ENCODE measurements at places on chromosomes 13 and 19.

- DNase-seq, result no peak
Measured at GRCh38 chr13:27228131-27228530, 23.2 kb upstream of the RPL21 start.

DNA sequence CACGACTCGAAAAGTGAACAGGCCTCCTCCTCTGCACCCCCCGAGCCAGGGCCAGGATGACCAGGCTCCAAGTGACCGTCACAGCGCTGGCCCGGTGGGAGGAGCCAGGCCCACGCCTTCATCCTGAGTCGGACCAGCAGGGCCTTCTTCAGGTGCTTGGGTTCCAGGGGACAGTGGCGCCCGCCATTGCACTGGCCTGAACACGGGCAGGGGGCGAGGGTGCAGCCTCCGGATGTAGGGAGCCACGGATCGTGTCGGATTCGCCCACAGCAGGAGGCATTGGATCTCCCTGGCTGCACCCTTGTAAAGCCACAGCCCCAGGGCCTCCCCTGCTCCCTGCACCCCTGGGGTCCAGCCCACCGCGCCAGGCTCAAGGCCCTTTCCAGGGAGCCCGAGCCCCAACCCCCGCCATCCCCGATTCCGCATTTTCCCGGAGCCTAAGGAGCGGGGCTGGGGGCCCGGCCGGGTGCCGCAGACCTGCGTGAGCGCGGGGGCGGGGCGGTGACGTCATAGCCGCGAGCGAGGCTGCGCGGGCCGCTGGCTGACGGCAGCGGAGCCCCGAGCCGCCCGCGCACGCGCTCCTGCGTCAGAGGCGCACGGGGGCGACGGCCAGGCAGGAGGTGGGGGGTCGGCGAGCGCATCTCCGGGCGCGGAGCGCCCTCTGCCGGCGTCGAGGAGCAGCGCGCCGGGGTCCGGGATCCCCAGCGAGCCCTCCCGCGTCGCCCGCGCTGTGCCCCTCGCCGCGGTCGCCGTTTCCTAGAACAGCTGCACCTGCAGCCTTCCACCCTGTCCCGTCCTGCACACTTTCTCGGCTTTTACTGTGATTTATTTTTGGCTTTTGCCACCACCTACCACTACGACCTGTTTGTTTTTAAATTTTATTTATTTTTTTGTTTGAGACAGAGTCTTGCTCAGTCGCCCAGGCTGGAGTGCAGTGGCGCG lies 1.5 kb upstream of the ATP5F1D start:
- no peak for DNase-seq

GRCh38 chr19:18265582-18265981 lies 8.7 kb downstream of the IQCN start:
- DNase-seq, result no peak

GRCh38 chr19:20840371-20840770 lies 64.3 kb downstream of the ZNF66 start:
- DNase-seq, result no peak

DNA sequence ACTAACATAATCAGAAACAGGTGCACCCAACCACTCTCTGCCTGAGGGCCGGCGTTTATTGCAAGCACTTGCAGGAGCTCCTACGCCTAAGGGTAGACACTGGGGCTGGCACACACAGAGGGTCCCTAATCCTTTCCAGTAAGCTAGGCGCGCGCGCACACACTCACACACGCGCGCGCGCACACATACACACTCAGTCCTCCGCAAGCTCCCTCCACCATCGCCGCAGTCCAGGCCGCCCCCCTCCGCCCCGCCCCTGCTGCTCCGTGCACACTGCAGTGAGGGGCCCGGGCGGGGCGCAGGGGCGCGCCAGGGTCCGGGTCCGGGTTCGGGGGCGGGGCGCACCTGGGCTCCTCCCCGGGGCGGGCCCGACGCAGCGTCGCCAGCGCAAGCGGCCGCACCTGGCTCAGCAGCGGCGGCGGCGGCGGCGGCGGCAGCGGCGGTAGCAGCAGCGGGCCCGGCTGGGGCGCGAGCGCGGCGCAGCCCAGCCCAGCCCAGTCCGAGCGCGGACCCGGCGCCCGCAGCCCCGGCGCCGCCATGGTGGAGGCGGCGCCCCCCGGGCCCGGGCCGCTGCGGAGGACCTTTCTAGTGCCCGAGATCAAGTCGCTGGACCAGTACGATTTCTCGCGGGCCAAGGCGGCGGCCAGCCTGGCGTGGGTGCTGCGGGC lies at the start of gene CAMSAP3:
Gene CAMSAP3, plus strand, starts transcription at position 398 of the 668 bp plus-strand sequence. Its CDS starts 140 bp downstream, at position 538.
- peak; percentile 25 for DNase-seq

GRCh38 chr19:7902796-7903243 lies 857 bp upstream of the MAP2K7 start:
- no peak for DNase-seq

DNA sequence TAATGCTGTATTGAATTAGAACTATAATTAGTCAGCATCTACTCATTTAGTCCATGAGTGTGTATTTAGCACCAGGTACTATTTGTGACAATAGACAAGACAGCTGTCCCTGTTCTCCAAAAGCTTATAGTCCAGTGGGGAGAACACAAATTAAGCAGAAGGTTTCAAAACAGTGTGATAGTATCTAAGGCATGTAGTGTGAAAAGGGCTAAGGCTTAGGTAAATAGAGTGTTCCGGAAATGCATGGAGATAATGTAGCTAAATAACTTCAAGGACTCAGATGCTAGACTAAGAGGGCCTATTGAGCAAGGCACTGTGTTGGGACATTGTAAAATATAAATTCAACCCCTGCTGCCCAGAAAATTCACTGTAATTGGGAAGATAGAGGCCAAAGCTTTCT lies 144.1 kb upstream of the MIR17HG start:
- no peak for DNase-seq

- no peak for DNase-seq
Measured at GRCh38 chr13:80656512-80656904, 315.6 kb upstream of the SPRY2 start.

DNA sequence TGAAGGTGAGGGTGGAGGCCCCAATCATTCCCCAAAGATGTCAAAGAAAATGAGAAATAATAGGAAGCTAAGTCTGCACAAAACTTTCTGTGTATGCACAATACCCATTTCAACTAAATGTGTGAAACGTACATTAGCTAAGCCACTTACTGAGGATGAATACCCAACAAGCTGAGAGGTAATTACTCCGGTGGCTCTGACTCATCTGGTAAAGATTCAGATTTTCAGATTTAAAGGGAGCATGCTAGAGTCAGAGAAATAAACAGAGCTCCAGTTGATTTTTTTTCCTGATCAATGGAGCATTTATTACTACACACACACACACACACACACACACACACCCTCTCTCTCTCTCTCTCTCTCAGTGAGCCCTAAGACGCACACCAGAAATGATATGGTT lies 194.8 kb upstream of the ARGLU1 start:
- no peak for DNase-seq

GRCh38 chr19:2058570-2059421 lies 7.8 kb upstream of the MKNK2 start:
- no peak for DNase-seq

DNA sequence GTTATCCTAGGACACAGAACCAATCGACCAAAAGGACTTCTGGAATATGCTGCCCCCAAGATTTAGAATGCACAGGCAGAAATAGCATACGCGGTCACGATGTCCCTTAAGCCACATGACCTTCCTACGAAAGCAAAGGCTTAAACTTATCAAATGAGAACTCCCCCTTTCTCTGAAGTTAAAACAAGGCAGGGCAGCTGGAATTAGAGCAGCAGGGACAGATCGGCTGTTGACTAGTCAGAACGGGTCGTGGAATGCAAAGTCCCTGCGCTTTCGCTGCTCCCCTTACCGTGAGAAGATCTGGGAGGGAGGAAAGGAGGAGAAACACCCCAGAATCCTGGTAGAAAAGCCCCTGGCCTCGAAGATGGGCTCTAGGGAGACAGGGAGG lies 799 bp upstream of the USPL1 start:
- no peak for DNase-seq

GRCh38 chr19:36973021-36973843 lies 57.1 kb downstream of the ZNF568 start:
- no peak for DNase-seq

- DNase-seq, result no peak
Measured at GRCh38 chr13:46062185-46062584, 9.6 kb upstream of the ZC3H13 start.

DNA sequence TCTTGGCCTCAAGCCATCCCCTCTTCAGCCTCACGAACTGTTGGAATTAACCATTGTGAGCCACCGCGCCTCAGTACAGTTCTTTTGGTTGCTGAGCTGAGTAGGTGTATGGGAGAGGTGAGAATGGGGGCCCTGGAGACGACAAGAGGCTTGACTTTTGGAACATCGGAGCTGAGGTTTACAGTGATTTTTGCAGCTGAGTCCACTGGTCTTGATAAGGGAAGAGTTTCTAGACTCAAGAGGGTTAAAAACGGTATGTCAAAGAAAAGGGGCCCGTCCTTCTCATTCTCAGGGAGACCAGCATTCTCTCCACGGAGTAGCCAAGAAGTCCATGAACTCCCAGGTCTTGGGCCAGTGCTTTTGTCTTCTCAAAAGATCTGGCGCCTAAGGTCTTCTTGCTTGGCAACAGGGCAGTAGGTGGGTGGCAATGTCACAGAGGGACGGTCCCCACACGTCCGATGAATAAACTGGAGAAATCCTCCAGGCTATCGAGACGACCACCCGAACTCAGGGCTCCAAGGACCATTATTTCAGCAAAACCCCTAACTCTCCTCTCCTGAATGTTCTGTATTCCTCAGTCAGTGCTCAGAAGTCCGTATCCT lies 6.4 kb upstream of the QTRT1 start:
- no peak for DNase-seq

DNA sequence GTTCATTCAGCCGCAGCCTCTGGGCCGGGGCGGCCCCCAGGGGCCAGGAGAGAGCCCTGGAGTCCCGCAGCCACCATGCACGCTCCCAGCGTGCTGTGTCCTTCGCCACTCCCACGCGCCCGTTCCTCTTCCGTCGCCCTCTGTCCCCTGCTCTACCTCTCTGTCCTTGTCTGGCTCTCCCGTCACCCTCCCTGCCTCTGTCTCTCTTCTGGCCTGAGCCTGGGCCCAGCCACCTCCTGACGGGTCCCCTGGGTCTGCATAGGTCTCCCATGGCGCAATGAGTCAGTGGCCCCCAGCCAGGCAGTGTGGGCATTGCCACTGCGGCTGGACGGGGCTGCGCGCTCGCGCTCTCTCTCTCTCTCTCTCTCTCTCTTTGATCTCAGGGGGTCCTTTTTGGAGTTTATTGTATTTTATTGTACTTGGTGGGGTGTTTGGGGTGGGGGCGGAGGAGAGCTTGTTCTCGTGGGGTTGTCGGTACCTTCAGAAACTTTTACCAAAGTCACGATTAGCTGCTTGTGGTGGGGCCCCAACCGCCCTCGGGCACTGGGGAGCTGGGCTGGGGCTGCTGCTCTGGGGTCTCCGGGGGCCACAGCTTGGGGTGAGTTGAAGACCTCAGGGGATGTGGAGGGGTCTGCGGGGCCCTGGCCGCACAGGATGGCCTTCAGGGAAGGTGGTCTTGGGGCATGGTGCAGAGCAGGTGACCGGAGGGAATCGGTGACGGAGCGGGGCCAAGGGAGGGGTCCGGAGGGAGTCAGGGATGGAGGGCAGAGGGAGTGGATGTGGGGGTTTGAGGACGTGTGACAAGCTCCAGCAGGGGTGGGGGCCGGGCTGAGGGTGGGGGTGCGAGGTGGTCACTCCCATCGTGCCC lies 1.7 kb upstream of the TGFBR3L start:
- DNase-seq, result no peak

DNA sequence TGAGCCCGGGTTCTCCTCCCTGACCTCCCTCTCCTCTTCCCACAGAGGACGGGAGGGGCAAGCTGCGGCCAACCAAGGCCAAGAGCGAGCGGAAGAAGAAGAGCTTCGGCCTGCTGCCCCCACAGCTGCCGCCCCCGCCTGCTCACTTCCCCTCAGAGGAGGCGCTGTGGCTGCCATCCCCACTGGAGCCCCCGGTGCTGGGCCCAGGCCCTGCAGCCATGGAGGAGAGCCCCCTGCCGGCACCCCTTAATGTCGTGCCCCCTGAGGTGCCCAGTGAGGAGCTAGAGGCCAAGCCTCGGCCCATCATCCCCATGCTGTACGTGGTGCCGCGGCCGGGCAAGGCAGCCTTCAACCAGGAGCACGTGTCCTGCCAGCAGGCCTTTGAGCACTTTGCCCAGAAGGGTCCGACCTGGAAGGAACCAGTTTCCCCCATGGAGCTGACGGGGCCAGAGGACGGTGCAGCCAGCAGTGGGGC lies 162.2 kb downstream of the KDM4B start:
- no peak for DNase-seq

- DNase-seq, result no peak
Measured at GRCh38 chr13:41762796-41763195, 198.1 kb downstream of the VWA8 start.

DNA sequence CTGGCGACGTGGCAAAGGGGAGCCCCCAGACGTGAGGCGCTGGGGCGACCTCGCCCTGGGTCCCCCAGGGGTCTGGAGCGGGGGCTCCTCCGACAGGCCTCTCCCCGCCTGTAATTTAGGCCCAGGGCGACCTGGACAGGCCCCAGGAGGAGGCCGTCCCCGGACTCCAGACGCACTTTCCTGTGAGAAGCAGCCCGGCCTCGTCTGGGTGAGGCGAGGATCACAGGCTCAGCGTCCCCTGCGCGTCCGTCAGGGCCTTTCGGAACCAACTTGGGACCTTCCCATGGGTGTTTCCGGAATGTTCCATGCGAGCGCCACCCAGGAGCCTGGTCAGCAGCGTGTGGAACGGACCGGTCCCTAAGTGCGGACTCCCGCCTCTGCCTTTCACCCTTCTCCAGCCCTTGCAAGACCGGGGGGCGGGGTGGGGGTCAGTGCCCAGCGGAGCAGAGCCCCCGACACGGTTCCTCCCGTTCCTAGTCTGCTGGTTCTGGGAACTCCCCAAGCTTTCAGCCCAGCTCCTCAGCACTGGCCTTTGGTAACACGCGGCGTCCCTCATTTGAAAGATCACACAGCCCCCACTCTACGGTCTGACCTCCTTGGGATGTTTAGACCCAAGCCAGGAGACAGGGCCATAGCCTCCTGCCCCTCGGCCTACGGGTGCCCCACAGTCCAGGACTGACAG lies 1.1 kb upstream of the GRTP1 start:
- DNase-seq, result no peak

DNA sequence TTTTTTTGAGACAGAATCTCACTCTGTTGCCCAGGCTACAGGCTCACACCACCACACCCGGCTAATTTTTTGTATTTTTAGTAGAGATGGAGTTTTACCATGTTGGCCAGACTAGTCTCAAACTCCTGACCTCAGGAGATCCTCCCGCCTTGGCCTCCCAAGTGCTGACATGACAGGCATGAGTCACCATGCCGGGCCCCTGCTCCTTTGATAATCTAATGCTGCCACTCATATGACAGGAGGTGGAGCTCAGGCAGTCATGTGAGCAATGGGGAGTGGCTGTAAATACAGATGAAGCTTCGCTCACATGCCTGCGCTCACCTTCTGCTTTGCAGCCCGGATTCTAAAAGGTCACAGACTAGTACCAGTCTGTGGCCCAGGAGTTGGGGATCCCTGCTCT lies 25.1 kb downstream of the ARHGEF18 start:
- DNase-seq, result no peak
